Effector memory CD4-positive, alpha-beta T cell (primary cell): ENCODE measurements at places on chromosomes 2 and 18.

GRCh38 chr2:178700136-178700535 is 107.1 kb downstream of the TTN start:
- no peak for DNase-seq

DNA sequence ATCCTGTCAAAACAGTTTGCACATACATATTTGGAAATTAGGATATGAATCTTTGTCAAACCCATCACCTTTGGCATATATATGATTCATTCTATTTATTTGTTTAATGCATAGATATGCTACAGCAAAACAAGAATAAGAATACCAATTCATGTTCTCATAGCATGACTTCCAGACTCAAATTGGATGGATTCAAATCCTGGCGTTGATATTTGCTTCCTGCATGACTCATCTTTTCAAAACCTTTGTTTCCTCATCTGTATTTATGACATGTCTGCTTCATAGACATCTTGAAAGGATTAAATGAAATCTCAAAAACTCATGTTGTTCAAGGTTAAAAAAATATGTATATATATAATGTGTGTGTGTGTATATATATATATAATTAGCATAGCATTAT is 261.3 kb downstream of the MBD5 start:
- no peak for DNase-seq

DNA sequence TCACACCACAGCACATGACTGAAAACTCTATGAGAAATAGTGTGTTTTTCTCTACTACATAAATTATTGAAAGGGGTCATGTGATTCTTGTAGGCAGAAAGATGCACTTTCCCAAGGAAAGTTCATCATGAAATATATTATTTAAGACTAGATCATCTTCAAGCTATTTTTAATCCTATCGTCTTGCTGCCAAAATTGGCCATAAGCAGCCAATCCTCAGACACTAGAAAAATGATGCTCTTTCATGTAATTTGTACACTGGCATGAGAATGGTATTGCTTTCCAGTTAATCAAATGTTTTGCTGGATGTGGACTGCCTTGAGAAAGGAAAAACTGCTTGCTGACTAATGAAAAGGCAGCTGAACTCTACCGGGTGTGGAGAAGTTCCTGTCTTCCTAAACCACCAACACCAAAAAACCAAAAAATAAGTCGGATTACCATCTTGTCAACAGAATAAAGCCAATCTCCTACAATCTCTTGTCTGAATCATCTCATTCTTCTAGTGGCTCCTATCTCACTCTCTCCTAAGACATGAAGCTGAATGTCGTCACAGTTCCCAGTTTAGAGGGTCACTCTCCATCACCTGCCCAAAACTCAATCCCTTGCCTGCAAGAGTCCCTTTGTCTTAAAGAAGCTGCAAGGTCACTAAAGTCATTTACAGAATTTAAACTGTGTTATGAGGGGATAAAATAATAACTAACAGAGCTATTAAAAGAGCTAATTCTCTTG is 5.3 kb downstream of the BCL2 start:
- no peak for DNase-seq

DNA sequence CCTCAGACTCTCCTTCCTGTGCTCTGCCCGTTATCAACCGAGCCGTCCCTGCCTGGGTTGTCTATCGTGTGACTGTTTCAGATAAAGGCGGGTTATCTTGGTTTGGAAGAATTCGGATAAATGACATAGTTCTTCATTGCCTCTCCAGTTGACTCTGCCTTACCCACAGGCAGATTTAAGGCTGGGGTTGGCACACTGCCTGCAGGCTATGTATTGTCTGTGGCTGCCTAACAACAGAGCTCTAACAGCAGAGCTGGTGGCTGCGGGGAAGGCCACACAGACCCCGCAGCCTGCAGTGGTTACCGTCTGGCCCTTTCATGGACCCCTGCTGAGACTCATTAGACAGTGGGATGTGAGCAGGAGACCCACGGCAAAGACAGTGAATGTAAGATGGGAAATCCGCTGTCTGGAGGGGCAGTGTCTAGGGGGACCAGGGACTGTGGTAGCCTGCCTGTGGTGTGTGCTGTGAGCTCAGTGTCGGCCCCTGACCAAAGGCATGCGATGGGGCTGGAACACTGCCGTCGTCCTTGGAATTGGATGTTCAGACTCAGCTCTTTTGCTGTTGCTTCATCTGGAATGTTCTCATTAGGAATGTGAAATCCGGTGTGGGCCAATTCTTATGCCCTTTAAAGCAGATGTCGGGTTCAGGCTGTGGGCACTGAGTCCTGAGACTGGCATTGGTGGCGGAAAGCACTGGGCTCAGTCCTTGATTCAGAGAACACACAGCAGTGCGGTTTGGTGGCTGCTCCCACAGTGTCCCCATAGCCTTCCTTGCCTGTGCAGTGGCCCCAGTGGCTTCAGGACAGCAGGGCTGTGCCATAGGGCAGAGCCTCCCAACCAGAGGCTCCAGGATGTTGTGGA is 44.5 kb downstream of the SH3RF3 start:
- DNase-seq: no peak

GRCh38 chr2:70920367-70920715 is 15.4 kb upstream of the ATP6V1B1 start:
- DNase-seq: no peak

DNA sequence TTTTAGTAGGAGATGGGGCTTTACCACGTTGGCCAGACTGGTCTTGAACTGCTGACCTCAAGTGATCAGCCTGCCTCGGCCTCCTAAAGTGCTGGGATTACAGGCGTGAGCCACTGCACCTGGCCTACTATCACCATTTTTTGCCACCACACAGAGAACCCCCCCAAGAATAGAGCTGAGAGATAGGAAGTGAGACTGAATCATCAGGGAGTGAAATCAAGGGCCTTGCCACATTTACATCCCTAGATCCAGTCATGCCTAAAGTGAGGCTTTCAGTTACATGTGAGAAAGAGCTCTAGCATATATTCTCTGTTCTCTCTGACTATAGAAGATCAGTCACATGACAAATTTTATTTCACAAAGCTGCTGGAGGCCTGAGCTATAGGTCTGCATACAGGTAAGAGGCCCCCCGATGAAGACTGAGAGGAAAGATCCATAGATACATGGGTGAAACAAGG is 28.0 kb upstream of the KCMF1 start:
- no peak for DNase-seq

- DNase-seq: no peak
These were observed 35.2 kb downstream of the FAM228A start for GRCh38 chr2:24210106-24210455.

DNA sequence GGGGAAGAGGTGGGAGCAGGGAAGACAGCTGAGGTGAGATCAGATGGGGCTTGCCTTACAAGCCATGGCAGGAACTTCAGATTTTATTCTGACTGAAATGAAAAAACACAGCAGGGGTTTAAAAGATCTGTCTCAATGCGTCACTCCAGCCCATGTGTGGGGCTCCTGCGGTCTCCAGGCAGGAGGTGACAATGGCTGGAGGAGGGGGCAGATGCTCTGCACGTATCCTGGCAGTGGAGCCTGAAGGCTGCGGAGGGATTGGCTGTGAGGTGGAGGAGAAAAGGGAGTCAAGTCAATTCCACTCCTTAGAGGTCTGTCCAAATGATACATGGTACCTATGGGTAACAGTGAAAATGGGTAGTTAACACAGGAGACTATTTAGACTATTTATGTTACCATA is 40.5 kb upstream of the KIDINS220 start:
- DNase-seq: no peak

- no peak for DNase-seq
These were observed 206.5 kb upstream of the NT5C1B start for GRCh38 chr2:18795906-18796305.

DNA sequence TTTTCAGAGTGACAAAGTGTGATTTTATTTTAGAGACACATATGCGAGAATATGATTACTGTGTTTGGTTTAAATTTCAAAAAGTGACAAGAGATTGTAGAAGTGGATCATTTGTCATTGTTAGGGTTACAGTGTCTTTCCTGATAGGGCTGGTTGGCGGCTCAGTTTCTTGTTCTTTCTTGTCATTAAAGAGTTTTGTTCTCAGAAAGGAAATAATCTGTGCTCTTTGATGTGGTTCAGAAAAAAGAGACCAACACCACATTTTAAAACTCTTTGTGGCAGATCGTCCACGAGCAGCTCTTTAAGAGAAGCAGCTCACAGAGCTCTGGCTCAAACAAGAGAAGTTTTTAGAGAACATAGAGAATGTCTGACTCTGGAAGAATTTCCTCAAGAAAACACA is 45.6 kb upstream of the ZNF532 start:
- no peak for DNase-seq

DNA sequence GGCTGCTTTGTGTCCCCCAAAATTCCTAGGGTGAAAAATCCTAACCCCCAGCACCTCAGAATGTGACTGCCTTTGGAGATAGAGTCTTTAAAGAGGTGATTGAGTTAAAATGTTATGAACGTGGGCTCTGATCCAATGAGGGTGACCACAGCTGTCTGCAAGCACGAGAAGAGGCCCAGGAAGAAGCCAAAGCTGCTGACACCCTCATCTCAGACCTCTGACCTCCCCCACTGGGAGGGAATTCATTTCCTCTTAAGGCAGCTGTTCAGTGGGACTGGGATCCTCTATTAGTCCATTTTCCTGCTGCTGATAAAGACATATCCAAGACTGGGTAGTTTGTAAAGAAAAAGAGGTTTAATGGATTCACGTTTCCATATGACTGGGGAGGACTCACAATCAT is 544.4 kb downstream of the DCDC2C start:
- no peak for DNase-seq

DNA sequence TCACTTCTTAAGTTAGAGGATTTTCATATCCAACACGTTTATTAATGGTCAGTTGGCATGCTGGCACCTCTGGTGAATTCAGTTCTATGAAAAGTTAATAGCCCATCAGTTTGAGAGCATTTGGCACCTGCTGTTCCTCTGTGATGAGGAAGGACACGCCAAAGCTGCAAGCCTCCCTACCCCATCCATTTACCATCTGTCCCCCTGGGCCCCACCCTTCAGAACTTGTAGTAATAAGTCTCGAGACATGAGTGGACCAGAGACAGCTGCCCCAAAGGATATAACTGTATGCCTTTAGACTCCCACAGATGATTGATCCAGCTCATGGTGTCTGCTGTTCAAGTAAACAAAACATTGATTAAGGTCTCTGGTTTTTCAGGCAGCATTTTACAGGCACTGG is 6.3 kb downstream of the OST4 start:
- no peak for DNase-seq

DNA sequence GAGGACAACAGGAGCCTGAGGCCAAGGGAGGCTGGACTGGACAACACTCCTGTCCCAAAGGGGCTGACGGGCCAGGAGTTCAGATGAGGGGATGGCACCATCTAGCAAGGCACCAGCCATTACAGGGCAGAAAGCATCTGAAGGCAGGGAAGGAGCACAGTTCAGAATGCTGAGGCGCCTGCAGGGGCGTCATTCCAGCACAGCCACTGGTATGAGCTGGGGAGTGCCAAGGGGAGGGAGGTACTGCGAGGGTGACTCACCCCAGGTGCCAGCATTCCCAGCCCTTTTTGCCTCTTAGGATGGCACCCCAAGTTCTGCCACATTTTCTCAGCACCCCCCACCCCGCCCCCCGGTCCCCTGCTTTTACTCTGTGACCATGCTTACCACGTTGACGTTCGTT is 129.8 kb upstream of the EPAS1 start:
- DNase-seq: no peak
